ENCODE measurements at places on chromosomes 1 and 21.

GRCh38 chr1:162908780-162909179, 47.8 kb upstream of the CCDC190 start:
- DNase-seq: no peak

GRCh38 chr1:101233495-101233894, 3.3 kb upstream of the S1PR1 start:
- no peak for DNase-seq

- peak; percentile 98 for DNase-seq
Measured at GRCh38 chr1:28259252-28259933, at the start of gene SESN2. SESN2 (plus strand) TSS chr1:28259518; CDS start chr1:28259848, 330 bp downstream.

DNA sequence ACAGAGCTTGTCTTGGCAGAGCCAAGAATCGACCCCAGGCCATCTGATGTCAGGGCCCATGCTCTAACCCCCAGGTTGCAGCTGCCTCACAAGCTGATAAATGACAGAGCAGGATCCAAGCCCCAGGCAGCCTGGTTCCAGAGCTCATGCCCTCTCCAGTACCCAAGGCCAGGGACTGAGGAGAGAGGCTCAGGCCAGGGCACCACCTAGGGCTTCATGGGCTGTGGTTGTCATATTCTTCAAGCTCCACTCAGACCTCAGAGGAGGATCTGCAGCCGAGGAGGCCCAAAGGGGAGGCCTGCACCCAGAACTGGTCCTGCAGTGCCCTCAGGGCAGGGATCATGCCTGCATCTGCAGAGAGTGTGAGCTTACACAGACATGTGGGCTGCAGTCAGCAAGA, 301.1 kb downstream of the MATN1 start:
- no peak for DNase-seq

DNA sequence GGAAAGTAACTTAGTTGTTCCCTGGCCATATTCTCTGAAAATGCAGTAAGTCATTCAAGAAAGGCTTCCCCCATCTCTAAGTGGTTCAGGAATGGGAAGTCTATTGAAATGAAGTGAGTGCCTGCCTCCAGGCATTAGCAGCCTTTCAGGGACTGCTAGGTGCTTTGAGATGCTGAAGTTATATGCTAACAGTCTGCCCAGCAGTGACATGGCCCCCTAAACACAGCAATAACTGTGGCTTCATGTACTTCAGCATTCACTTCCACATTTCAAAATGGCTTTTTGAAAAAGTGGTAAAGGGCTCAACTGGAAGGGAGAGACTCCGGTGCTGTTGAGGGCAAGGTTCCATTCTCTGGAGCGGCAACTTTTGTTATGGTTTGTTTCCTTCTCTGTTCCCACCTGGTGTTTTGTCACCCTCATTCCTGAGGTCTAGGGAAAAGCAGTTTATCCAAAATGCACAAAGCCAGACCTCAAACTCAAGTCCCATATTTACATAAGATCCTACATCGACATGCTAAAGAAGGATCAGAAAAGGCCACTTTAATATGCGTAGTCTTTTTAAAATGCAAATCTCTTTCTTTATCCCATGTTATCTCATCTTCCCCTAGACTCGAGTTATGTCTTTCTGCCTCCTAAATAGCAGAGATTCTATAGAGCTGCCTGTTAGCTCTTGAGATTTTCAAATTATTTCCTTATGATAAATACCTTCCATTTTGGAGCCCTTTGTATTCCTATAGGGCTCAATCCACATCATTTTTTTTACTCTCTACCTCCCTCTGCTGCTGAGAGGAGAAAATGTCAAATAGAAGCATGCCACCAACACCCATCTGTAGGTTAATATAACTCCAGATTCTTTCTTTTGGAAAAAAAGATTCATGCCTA, 34.2 kb upstream of the LRRC8C start:
- peak; percentile 38 for DNase-seq

GRCh38 chr1:1232208-1232795, at the start of gene B3GALT6:
B3GALT6 (plus strand) TSS chr1:1232237; CDS start chr1:1232279, 42 bp downstream.
- DNase-seq: no peak

DNA sequence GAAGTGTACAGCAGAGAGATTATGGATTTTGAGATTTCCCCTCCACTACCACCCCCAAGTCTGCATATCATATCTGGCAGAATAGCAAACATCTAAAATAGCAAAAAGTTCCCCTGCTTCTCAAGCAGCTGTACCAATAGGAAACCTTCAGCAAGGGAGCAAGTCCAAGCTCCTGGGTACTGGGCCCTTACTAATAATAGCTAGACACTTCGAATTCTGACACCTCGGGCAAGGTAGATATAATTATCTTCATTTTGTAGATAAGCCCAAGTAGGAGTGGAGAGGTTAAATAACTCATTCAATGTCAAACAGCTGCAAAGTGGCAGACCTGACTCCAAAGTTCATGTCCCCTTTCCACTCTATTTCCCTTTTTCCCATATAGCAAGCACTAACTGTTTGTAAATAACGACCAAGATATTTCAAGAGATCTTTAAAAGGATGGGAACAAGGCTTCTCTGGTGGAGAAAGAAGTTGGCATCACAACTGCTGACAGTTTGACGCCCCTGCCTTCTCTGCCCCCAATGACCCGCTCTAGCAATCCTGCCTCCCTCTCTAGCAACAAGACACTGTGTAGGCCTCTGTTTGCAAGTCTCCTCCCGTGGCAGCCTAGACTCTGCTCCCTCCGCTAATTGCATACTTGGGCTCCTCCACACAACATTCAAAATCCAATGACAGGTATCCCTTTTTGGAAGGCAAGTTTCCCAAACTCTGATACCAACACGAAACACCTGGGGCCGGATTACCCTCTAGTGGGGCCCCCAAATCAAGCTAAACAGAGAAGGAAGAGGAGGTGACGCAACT, 18.7 kb upstream of the ADAR start:
- no peak for DNase-seq

DNA sequence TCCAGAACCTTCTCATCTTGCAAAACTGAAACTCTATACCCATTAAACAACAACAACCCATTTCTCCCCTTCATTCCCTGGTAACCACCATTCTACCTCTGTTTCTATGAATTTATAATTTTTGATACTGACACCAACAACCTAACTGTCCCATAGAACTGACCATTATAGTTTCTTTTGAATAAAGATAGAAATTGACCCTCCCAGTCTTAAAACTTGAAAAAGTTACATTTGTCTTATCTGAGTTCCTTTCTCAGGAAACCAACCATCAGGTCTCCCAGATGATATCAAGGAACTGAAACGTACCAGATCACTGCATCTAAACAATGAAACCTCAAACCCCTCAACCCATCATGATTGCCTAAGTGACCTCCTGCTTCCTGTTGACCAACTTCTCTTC, 27.1 kb downstream of the RNF115 start:
- DNase-seq: no peak

GRCh38 chr21:31201548-31201947, 142.5 kb downstream of the TIAM1 start:
- no peak for DNase-seq

- no peak for DNase-seq
Measured at GRCh38 chr1:179828554-179829110, 49.0 kb downstream of the TOR1AIP2 start.

GRCh38 chr1:243818978-243819377, 31.1 kb downstream of the AKT3 start:
- DNase-seq: no peak

- no peak for DNase-seq
Measured at GRCh38 chr1:29251164-29252124, 15.1 kb downstream of the PTPRU start.

DNA sequence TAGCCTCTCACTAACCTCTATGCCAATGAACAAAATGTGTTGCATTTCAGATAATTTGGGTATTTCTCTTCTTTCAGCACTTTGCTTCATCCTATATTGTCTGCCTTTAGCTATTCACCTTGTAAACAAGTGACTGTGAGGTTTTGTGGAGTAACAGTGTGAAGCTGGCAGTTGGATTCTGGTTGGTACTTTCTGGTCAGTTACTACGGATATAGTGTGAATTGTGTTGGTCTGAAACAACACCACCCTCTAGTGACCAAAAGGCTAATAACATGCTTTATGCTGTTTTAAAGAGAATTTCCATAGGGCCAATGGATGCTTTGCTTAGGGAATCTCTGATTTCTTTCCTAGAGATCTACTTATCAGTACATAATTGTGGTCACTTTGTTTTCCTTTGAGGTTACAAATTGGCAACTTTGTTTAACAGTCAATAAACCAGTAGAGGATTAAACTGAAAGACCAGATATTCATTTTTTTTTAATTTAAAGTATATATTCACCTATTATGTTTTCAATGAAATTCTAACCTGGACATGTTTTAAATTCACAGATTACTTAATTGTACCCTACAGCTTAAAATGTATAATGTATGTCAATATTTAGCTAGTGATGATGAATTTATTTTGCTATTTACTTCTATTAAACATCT, 2.5 kb upstream of the PTGER3 start:
- DNase-seq: peak; percentile 72

DNA sequence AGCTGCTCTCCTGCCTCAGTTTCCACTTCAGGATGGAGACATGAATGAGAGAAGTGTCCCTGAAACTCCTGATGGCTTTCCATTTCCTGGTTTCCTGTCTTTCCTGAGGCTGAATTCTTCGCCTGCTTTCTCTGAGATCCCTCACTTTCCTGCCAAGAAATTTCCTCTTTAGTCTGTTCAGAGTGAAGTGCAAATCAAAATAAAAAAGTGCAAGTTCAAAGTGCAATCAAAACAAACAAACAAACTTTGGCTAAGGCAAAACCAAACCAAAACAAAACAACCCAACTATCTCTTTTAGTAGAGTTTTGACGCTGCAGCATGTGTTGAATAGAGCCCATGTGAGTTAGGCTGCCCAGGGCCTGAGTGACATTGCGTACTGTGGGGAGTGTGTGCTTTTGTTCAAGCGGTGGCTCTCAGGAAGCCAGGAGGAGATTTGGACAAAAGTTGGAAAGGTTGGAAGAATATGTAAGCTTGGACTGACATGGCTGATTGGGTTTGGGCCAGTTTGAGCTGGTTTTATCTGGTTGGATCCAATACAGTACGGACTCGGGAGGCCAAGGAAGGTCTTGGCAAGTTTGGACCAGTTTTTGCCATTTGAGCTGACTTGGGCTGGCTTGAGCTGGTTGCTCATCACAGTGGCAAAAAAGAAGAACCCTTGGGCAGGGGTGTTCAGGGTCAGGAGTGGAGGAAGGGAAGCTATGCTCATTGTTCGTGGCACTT, 61.1 kb upstream of the TINAGL1 start:
- no peak for DNase-seq

DNA sequence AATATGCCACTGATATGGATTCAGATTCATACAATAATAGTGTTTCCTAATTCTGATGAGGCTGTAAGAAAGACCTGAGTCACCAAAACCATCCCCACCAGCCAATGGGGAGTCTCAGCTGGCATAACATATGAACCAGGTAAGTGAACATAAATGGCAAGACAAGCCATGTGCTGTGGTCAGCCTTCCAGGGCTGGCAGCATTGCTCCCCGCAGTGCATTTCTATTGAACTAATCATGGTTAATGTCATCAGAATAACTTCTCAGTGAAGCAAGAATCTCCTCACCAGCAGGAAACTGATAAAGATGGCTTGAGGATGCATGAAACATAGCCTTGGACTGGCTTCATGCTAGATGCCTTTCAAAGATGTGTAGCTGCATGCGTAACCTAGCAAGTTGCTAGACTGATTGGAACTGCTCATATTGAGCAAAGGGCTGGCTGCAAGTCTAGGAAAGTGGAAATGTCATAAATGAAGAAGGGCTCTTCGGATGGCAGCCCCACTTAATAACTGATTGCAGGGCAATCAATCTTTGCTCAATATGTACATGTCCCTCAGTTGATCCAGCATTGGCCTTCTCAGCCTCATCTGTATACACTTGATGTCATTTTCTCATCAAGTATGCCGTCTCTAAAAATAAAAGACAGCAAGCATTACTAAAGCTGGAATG, 88.0 kb downstream of the NTNG1 start:
- no peak for DNase-seq

- no peak for DNase-seq
Measured at GRCh38 chr1:101190441-101190840, 46.4 kb upstream of the S1PR1 start.

All from NCI-H345 (cell line).